ENCODE measurements at places on chromosomes 1 and 21.

DNA sequence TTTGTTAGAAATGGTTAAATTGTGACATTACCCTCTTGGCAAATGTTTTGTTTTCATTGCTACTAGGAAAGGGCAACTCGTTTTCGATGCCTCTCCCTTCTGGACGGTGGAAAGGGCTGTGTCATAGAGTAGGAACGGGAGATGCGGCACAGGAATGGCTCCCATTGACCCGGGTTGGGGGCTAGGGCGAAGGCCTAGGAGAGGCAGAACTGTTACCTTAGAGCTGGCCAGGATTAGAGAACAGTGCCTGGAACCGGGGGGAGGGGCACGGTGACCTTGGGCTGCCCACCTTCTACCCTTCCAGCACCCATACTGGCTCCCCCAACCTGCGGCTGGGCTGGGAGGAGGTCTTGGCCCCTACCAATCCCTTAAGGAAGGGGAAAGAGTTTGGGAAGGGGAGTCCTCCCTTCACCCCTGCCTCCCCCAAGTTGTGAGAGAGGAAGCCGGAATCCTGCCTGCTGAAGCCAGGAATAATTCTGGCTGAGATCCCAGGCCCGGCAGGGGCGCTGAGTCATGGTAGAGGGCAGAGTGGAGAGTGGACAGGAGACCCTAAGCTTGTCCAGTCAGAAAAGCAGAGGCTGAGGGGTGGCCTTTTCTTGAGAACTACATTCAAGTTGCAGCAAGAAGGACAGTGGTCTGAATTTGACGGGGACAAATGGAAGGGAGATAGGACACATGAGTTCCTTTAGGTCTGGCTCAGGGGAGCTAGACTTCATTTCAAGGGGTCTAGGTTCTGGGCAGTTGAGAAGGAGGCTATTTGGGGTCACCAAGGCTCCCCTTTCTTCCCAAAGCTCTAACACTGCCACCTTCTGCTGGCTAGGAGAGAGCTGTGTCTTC lies 8.2 kb downstream of the LMNA start:
- no peak for DNase-seq

DNA sequence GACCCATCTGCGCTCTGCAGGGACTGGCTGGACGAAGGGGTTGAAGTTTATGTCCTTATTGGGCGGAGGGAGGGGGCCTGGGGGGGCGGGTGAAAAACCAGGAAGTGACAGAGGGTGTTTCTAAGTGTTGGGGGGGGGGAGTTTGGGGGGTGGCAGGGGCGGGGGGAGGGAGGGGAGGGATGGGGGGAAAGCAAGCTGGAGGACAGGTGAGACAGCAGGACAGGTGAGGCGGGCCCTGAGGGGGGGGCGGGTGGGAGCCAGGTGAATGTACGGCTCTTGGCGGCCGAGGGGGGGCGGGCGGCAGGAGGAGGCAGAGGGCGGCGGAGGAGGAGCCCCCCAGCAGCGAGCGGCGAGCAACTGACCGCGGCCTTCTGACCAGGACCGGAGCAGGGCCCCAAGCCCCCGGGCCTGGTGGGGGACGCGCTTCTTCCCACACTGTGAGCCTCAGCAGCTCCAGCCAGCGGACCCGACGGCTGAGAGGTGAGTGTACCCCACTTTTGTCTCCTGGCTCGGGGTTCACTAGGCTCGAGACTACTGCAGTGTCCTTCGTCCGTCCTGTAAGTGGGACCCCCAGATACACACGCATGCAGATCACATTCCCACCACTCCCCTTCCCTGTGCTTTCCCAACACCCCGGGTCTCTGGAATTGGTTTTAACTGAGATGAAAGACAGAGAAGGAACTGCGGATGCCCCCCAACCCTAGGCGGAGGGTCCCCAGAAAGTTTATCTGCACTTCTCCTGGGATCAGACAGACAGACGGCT lies at the start of gene ZBTB7B:
ZBTB7B (plus strand) TSS at position 339 of the 763 bp plus-strand sequence. CDS start 11,859 bp downstream, outside the sequence.
- DNase-seq, result peak; percentile 67

DNA sequence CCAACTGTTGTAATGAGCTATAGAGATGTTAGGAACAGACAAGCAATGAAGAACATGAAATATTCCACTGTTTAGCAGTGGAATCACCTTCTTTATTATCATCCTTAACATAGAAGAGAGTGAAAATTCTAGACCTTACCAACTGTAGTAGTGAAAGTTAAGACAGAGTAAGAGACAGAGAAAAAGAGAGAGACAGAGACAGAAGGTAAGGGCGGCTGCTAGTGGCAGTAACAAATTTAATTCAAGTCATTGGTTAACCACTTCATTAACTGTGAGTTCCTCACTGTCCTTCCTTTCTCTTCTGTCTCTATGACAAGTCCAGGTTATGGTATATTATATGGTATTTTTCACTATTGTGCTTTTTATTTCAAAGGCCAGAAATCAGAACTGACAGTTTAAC lies 355.7 kb upstream of the ESRRG start:
- no peak for DNase-seq

DNA sequence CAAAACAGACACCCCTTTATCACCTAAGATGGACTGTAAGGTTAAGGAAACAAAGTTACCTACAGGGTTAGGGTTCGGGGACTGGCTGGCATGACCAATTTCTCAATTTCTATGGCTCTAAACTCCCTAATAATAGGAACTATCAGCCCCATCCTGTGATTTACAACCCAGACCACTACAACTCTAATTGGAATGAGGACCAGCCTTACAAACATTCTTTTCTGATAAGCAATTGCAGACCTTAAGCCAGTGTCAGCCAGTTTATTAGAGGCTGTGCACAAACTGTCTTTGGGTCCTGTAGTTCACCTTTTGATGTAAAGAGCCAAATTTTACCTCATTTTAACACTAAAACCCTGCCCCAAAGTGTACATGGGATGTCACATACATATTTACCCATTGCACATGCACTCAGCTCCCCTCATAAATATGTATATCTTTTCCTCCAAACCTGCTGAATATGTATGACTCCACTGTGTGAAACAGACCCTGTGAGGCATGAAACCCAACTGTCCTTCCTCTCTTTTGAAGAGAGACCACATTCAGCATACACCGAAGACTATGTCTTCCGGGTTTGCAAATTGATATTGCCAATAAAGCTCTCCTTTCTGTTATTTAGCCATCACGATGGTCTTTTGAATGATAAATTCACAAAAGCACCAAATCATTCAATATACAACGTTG lies 7.3 kb upstream of the APP start:
- no peak for DNase-seq

DNA sequence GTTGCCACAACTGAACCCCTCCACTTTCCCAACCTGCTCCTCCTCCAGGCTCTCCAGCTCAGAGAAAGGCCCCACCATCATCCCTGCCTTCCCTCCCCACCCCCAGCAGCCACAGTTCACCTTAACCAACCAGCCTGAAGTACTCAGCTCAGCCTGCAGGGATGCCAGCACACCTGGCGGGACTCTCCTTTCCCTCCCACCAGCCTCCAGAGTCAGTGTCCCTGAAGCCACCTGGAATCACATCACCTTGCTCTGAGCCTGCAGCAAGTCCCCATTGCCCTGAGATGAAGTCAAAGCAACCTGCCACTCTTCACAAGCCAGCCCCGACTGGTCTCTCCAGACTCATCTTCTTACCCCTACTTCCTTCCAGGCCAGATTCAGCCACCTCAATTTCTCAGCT lies 26.2 kb upstream of the ZC3H12A start:
- no peak for DNase-seq

DNA sequence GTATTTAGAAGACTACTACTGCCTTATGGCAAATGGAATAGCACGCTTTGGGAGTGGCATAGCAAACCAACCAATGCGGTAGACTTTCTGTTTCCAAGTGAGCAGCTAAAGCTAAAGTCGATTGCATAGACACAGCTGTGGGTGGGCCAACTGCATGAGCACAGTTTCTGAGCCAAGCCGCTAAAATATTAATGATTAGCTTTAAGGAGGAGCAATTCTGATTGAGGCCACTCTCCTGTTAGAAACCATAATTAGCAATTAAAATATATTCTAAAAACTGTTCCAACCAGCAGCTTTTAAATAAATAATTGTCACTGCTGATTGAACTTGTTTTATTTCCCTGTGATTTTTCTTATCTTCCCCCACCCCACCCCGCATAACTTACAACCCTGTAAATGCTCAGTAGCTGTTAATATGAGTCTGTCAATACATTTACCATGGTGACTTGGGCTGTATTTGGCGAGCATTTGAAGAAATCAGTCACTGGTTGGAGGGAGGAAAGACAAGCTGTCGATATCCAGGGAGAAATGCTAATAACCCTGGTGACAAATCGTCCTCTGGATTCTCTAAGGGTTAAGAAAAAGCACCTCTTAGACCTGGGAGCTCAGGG lies 32.2 kb downstream of the RNF220 start:
- DNase-seq, result no peak

DNA sequence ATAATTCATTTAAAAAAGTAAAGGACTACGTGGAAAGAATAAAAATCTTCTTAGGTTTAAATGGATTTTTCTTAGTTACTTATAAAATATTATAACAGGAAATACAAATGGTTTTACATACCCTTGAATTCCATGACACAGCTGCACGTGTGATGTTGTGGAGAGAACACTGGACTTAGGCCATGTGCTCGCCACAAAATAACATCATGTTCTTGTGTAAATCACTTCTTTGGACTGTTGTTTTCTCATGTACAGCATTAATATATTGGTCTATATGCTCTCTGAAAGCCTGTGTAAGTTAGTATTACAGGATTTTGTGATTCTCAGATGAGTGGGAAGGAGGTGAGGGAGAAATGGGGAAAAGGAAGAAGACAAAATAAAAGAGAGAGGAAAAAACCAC lies 228.2 kb downstream of the DNM3 start:
- no peak for DNase-seq

DNA sequence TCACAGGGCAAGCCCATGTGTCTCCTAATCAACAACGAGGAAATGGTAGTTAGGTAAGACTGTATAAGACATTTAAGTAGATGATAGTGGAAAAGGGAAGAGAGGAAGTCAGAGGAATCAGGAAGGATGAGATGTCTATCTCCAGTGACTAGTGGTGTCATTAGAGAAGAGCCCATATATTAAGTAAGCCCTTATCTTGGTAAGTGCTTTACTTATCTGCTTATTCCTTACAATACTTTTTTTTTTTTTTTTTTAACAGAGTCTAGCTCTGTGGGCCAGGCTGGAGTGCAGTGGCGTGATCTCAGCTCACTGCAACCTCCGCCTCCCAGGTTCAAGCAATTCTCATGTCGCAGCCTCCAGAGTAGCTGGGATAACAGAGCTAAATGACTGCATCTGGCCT lies 29.5 kb downstream of the RNF11 start:
- no peak for DNase-seq

DNA sequence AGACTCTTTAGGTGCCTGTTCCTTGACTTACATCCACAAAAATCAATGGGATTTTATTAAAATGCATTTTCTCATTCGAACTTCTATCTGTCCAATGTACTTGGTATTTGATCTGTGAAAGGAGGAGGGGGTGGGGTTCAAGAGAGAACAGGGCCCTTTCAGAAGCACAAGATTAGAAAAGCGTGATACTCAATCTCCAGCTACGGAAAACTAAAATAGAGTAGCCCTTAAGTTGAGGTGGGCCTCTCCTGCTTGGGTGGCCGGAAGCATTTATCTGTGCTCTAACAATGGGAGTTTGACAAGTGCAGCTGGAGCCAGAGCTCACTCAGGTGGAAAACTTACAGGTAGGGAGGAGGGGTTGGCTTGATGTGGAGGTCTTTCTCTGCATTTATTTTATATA lies 462 bp upstream of the RXRG start:
- DNase-seq, result no peak

DNA sequence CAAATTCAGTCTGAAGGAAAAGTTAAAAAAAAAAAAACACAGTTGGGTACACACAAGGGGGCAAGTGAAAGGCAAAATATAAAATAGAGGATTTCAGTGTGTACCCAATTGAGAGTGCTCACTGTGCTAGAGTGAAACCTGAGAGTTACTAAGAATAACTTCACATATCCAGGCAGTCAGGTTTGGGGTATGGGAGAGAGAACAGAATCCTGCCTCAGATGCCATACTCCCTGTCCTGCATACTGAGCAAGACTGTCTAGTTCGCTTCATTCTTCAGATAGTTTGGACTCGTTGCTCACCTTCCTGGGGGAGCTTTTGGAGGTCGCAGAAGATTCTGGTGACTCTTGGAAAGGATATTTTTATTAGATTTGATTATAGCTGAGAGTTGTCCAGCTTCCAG lies 20.4 kb downstream of the CEP85 start:
- no peak for DNase-seq

GRCh38 chr1:86875722-86876121 lies 38.2 kb downstream of the SELENOF start:
- DNase-seq, result no peak

- no peak for DNase-seq
Observed at GRCh38 chr1:101905283-101905835, 91.4 kb downstream of the OLFM3 start.

DNA sequence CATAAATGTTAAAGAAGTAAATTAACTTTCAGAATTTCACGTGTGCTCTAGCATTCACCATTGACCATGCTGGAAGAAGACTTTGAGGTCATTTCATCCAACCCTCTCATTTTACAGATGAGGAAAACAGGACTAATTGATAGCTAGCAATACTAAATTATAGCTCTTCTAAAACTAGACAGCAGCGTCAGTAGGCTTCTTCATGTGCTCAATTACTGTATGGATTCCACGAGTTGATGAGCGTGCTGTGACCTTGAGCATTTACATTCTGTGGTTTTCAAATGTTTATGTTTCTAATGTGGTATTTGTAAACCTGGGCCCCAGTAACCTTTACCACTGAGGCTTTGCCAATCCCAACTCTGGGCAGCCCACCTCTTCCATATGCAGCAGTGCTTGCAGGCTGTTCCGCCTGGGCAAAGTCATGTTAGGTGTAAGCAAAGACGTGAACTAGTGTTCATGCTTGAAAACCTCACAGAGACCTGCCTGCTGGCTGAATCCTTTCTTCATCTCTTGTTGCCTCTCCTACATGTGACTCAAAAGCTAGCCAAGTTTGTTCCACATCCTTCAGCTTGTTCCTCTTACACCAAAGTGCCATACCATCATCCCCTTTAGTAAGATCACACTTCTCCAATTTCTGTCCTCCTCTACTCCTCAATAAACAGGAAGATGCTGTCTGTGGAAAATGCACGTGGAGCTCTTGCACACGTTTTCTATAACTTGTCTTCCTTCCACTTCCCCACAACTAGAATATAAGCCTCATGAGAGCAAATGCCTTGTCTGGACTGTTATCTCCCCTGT lies 17.2 kb downstream of the KCNJ15 start:
- no peak for DNase-seq

- no peak for DNase-seq
Observed at GRCh38 chr1:24108334-24109165, 3.4 kb downstream of the MYOM3 start.

GRCh38 chr1:53189061-53189460 lies 7.6 kb upstream of the CPT2 start:
- DNase-seq, result peak; percentile 32
